HepG2 (cell line): ENCODE measurements at places on chromosomes 1 and 21. TPM values are rescaled to one million over a fixed set of nuclear protein-coding genes. Genes with fewer than 3 reads are reported as not detected.
A peak's percentile ranks its signal among the peaks of the same experiment; 100 is the strongest.

DNA sequence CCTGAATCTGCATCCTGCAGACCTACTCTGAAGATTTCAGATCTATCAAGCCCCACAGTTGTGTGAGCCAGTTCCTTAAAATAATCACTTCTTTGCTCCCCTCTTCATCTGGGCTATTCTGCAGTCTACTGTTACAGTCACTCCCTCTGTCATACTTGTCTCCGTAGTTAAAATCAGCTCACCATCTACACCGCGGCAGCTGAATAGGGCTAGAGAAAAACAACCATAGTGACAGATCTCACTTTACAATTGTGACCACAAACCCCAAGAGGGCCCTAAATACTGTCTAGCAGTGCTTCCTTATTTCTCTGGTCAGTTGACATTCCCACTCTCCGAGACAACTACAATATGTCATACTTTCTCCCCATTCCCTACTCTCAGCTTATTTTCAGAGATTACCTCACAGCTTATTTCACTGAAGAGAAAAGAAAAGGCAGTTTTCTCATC is 12.9 kb downstream of the DESI2 start:
- DNase-seq = no peak

GRCh38 chr21:42850866-42851391 is 28.4 kb downstream of the WDR4 start:
- DNase-seq = no peak

DNA sequence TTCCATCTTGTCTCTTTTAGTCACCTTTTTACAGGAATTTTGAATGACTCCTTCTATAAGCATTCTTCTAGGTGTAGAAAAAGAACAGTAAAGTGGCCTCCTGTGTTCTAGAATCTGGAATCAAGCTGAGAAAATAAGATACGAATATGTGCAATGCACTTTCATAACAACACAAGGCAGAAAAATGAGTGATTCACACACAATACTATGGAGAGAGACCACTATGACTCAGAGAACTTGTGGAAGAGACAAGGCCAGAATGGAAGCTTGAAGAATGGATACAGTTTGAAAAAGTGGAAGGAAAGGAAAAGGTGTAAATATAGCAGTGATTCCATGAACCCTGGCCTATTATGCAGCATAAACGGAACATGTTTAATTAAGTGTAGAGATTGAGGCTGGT is 57.1 kb upstream of the SAMSN1 start:
- DNase-seq = no peak

GRCh38 chr1:221719278-221719597 is 22.7 kb downstream of the DUSP10 start:
- DNase-seq = no peak

GRCh38 chr21:46168238-46168637 is 12.9 kb upstream of the FTCD start:
- DNase-seq = no peak

DNA sequence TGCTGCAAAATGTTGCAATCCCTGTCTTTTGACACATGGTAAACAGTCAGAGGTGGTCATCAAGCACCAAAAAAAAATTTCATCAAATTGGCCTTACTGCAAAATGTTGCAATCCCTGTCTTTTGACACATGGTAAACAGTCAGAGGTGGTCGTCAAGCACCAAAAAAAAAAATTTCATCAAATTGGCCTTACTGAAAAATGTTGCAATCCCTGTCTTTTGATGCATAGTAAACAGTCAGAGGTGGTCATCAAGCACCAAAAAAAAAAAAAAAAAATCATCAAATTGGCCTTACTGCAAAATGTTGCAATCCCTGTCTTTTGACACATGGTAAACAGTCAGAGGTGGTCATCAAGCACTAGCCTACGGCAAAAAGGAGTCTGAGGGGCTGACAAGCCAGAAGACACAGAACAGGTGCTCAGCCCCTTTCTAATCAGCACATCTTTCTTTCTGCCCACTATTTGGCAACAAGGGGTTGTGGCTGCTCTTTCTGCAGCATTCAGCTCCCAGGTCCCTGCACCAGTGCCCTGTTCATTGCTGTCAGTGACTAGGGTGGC is 223.8 kb downstream of the KCNH1 start:
- no peak for DNase-seq

- peak; percentile 25 for DNase-seq
Measured at GRCh38 chr1:223556414-223557129, 108.9 kb downstream of the CAPN8 start.

GRCh38 chr1:236301958-236302335 is 20.2 kb upstream of the ERO1B start:
- no peak for DNase-seq

GRCh38 chr1:89065079-89065868 is at the start of gene GBP1:
Gene GBP1, minus strand, starts transcription at chr1:89065208. Its CDS starts 1,974 bp downstream, at chr1:89063234.
- DNase-seq = peak; percentile 22

- no peak for DNase-seq
Measured at GRCh38 chr21:45251635-45252447, 35.9 kb downstream of the POFUT2 start.

GRCh38 chr1:92587445-92587844 is 100.7 kb upstream of the GFI1 start:
- no peak for DNase-seq

DNA sequence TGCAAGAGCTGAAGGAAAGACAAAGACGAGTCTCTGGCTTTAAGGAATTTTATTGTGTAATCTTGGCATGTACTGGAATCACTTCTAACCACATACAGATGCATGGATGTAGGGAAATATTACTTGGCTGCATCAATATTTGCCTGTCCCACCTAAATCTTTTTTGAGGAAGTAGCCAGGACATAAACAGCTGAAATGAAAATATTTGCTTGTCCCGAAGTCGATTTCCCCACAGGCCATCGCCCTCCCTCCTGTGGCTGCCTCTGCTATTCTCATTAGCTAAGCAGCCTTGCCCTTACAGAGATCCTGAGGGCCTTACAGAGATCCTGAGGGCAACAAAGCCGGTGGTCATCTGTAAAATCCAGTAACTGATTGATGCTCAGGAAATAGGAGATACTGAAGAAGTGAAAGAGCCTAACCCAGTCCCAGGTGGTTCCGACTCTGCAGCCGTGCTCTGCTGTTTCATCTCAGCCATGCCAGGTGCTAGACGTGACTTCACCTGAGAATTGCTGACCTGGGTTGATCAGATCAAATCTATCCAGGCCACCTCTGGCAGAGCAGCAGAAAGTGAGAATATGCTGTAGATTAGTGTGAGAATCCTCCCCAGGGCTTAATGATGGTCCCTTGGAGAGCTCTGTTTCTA is 25.5 kb downstream of the MAN1C1 start:
- no peak for DNase-seq

DNA sequence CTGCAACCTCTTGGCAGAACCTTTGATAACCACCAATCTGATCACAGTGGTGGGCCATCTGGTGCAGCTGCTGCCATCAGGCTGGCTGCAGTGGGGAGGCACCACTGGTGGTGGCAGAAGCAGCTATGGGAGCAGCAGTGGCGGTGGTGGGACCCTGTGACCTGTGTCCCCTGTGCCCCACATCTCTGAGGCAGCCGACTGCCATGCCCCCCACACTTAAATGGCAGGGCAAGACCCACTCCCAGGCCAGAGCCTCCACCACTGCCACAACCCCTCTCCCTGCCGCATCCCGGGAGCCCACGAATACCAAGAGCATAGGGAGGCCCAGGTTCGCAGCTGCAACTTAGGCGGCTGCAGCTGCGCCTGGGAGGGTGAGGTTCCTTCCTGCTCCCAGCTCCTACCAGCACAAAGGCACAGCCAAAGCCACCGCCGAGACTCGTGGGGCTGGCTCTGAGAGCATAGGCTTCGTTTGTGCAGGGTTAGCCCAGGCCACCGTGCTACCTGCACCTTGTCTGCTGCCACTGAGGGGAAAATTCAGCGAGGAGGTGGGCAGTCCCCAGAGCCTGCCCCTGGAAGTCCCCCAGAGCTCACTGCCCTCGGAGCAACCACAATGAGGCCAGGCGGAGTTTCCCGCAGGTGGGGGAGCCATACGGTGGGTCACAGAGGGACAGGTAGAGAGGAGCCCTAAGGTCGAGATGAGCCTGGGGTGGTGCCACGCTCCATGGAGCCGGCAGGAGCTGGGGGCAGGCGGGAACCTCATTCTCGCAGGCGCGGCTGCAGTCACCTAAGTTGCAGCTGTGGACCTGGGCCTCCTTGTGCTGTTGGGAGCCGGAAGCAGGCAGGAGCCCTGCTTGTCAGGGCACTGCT is 518.7 kb downstream of the RWDD3 start:
- no peak for DNase-seq

GRCh38 chr1:64000021-64000420 is 203.4 kb upstream of the UBE2U start:
- DNase-seq = no peak

- no peak for DNase-seq
Measured at GRCh38 chr1:208409176-208409575, 165.0 kb upstream of the PLXNA2 start.

- DNase-seq = no peak
Measured at GRCh38 chr1:79531790-79532189, 525.3 kb upstream of the ADGRL4 start.

DNA sequence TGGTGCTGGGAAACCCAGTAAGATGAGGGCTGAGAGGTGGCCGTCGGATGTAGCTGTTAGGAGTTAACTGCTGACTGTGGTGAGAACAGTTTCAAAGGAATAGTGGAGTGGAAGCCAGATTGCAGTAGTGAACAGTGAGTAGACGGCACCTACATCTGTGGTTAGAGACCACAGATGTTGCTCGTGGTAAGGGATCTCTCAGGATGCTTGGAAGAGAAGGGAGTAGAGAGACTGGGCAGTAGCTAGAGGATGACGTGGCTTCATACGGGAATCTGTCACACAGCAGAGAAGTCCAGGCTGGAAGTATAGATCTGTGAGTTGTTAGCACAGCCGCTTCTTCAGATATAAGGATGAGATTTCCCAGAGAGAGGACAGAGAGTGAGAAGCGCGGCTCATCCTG is 7.8 kb upstream of the ARTN start:
- no peak for DNase-seq

DNA sequence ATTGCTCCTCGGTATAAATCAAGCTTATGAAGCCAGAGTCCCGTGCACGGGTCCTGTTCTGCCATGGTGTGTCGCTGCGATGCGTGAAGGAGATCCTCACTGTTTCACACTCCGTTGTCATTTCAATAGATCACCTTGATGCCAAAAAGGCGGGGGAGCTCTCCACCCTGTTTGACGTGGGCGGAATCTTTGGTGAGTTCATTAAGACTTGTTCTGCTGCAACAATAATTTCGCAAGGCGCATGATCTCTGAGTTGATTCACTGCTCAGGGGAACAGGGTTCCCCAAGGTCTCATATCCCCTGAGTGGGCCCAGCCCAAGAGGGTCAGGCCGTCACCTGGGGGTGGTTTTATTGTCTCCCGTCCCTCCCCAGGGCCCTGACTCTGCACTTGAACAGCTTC is 50.0 kb downstream of the SLC37A1 start:
- DNase-seq = no peak

Gene LIPI
- total RNA-seq = not detected in 2 replicates

Gene ACTA1
- total RNA-seq = 5.2 and 5.9 TPM in 2 replicates

Gene DR1
- total RNA-seq = 42.3 and 54.7 TPM in 2 replicates

Gene PCAT6
- 0.55 and 0.60 TPM in 2 replicates for total RNA-seq

Gene CFAP141
- total RNA-seq = not detected in 2 replicates
